ENCODE measurements at places on chromosomes 7 and 10. TPM values are rescaled to one million over a fixed set of nuclear protein-coding genes. Genes with fewer than 3 reads are reported as not detected.
A peak's percentile ranks its signal among the peaks of the same experiment; 100 is the strongest.

The TRIM73 gene
- 22.4 TPM for total RNA-seq

- H3K4me1 ChIP-seq: peaks cover 10% of the 10 kb centered on the region
- no peak overlapping the region for H3K4me3 ChIP-seq
- H3K27ac ChIP-seq: no peak overlapping the region
Observed at GRCh38 chr7:92039900-92040299, 94.4 kb downstream of the CYP51A1 start.

DNA sequence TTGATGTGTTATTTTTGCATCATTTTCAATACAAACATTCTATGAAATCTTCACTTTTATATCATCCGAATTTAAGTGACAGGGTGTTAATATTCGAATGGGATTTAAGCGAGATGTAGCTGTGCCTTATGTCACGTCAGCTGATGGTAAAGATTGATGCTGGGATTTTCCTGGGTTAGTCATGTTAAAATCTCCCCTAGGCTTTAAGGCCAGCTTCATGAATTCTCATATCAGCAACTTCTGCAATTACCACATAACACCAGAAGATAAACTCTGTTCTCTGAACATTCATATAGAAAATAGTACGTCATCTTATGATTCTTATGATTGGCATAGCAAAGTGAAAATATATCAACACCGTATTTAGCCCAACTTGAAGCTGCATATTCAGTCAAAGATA lies 669.2 kb downstream of the PCDH15 start:
- H3K4me3 ChIP-seq: no peak overlapping the region
- no peak overlapping the region for H3K27ac ChIP-seq
- DNase-seq: no peak
- no peaks in the 10 kb centered on the region for H3K4me1 ChIP-seq

The SSC4D gene
- total RNA-seq: 1.8 TPM

- H3K4me3 ChIP-seq: no peak overlapping the region
- H3K36me3 ChIP-seq: no peaks in the 10 kb centered on the region
- H3K27me3 ChIP-seq: no peaks in the 10 kb centered on the region
- no peak overlapping the region for H3K27ac ChIP-seq
Observed at GRCh38 chr10:51384971-51385370, 310.7 kb downstream of the PRKG1 start.

The ELAPOR2 gene
- 22.6 TPM for total RNA-seq

DNA sequence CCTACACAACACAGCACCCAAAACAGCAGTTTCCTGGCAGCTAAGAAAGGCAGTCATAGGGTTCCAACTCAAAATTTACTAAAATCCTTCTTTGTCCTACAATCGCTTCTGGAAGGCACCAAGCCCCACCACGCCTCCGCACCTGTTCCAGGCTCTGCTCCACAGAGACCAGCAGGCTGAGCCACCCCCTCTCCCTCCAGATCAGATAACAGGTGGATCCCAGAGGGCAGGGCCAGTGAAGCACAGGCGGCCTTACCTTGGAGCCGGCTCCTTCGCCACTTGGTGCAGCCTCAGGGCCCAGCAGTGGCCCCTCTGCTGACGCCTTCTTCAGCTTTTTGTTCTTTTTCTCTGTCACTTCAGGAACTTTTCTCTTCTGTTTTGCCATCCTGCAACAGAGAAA lies 33.0 kb downstream of the ZFAND2A start:
- DNase-seq: no peak
- H3K4me3 ChIP-seq: no peak overlapping the region
- H3K27ac ChIP-seq: no peak overlapping the region
- no peaks in the 10 kb centered on the region for H3K36me3 ChIP-seq
- H3K4me1 ChIP-seq: peaks cover 17% of the 10 kb centered on the region

DNA sequence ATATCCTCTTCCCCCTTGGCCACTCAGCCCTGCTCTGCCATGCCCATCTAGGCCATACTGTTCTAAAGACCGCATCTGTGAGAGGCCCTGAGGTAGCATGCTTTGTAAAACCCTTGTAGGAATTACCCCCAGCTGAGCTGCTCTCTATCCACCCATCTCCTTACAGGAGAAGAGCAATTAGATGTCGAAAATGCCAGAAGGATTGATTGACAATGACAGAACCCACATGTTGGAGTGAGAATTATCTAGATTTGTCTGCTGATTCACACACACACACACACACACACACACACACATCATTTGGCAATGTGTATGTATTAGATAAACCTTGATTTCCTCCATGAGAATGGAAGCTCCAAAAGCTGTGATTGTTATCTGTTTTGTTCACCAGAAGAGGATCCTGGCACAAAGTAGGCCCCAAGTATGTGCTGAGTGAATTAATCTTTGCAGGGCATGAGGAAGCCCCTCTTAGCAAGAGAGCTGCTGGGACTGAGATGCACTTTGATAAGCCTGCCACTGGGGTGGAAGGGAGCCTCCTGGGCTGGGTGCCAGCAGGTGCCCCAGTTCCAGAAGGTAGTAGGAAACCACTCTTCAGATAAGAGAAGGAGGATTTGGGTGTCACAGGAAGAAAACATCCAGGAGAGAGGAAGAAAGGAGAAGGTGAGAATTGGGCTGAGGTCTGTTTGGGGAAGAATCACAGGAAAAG lies 187.5 kb upstream of the ADO start:
- no peaks in the 10 kb centered on the region for H3K36me3 ChIP-seq
- H3K27ac ChIP-seq: no peak overlapping the region
- H3K27me3 ChIP-seq: no peaks in the 10 kb centered on the region
- no peaks in the 10 kb centered on the region for H3K4me1 ChIP-seq
- DNase-seq: no peak

- H3K4me3 ChIP-seq: no peak overlapping the region
- H3K27ac ChIP-seq: peak overlapping the region; percentile 82
Observed at GRCh38 chr10:110864662-110865140, 7.0 kb upstream of the PDCD4 start.

The RAMP3 gene
- total RNA-seq: 17.0 TPM

Data from testis (tissue), 5 donors.